ENCODE measurements at places on chromosomes 4 and X.
A peak's percentile ranks its signal among the peaks of the same experiment; 100 is the strongest.

- no peak for DNase-seq
Observed at GRCh38 chr4:156193106-156193505, 239.4 kb upstream of the CTSO start.

- peak; percentile 81 for DNase-seq
Observed at GRCh38 chr4:139144161-139144859, 32.7 kb downstream of the ELF2 start.

DNA sequence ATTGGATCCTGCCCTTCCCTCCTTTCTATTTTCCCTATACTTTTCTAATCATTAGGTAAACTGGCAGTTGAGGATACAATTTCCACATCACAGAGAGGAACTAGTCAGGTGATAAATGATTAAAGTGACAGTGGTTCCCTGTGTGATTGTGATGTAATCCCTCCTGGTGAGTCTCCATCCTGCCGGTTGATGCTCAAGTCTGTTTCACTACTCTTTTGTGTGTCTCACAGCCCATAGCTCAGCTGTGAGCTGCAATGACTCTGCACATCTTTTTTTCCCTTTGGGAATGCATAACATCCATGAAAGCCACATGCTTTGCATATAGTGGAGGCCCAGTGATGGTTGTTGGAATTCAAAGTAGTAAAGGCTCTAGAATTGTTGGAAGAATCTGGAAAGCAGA is 60.4 kb downstream of the CCNI start:
- DNase-seq: peak; percentile 13

DNA sequence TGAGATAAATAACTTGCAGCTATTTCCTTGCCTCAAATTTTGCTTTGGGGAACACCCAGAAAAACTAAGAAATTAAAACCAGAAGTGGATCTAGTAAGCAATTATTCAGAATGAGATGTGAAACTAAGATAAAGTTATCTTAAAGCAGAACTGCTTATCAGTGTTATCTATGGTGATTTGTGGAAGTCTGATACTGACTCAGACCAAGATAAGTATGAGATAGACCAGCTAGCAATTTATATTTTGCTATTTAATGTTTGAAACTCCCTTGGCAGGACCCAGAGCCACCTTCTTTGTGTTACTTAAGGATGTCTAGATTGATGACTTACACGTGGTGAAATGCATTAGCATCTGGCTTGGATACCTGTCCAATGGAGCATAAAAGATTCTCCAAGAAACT is 368.1 kb downstream of the EPHA5 start:
- no peak for DNase-seq

DNA sequence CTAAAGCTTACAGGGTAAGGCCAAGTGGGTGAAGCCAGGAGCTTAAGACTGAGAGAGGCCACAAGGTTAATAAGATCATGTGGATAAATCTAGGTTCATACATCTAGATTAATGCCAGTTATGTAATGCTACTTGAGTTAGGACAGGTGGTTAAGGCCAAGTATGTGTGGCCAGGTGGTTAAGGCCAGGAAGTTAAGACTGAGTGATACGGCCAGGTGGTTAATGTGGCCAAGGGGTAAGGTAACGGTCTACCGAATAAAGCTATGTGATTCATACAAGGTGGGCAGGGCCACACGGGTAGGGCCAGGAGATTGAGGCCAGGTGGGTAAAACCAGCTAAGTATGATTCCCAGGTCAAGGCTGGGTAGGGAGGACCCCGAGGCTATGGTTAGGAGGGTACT is 223.0 kb downstream of the TACR3 start:
- no peak for DNase-seq

- no peak for DNase-seq
Observed at GRCh38 chr4:62531264-62531663, 1331.1 kb downstream of the ADGRL3 start.

GRCh38 chr4:117324851-117325491 is 239.6 kb upstream of the TRAM1L1 start:
- no peak for DNase-seq
